ENCODE measurements at places on chromosomes 2 and 18.

GRCh38 chr2:34229998-34230397 is 630.9 kb upstream of the FAM98A start:
- DNase-seq = no peak

DNA sequence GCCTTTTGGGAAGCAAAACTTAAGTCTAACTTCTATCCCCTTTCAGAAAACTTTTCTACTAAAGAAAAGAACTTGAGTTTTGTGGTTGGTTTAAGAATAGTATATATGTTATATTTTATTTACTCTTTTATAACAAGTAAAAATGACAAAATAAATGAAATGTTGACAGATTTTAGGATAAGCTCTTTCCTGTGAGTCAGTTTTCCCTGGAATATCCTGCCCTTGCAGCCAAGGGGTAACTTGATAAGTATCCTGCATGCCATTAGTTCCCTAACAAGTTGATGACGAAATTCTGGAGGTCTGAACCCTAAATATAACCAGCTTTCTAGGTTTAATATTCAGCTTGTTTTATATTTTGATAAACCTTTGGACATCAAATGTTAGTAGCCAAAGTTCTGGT is 7.3 kb upstream of the HTR2B start:
- no peak for DNase-seq

DNA sequence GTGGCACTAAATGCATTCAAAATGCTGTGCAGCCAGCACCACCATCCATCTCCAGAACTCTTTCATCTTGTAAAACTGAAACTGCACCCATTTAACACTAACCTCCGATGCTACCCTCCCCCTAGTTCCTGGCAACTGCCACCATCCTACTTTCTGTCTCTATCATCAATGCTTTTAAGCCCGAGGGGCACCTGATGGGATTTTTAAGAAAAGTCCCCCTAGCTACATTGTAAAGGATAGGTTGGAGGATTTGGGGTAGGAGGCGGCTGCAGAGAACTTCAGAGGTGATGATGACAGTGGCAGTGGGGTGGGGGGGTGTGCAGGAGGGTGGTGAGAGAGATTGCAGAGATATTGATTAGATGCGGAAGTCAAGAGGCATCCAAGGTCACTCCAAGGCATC is 10.8 kb upstream of the YWHAQ start:
- DNase-seq = no peak

- no peak for DNase-seq
Observed at GRCh38 chr2:189933041-189933440, 129.5 kb downstream of the MSTN start.

All from H54 (cell line).